Stimulated activated CD8-positive, alpha-beta memory T cell treated with anti-CD3 and anti-CD28 coated beads, Interleukin-15, amount 100 ng/mL, for 48 hours (primary cell): ENCODE measurements at places on chromosomes 3 and 15.

DNA sequence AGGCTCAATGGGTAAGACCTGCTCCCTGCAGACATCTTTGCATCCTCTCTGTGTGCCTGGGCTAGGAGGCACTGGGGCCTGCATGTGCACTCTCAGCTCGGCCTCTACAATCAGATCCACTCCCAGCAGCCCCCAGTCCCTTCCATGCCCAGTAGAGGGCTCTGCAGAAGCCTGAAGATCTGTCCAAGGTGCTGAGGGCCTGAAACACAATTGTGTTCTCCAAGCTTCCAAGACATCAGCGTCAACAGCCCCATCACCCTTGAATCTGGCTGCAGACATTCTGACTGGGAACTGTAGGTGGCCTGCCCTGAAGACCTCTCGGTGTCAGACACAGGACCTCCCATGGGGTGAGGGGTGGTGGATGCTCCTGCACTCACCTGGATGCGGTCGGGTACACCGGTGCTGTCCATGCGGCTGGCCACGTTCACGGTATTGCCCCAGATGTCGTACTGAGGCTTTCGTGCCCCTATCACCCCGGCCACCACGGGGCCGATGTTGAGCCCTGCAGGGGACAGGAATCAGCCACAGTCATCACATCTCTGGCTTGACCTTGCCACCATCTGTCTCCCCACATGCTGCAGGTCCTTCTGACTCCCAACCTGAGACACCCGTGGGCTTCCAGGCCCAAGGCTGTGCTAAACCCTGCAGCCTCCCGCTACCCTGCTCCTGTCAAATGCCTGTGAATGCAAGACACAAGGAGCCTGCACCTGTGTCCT is 84.7 kb downstream of the SEC22A start:
- DNase-seq, result peak; percentile 10

GRCh38 chr15:101526442-101526841 is 36.9 kb upstream of the PCSK6 start:
- no peak for DNase-seq

DNA sequence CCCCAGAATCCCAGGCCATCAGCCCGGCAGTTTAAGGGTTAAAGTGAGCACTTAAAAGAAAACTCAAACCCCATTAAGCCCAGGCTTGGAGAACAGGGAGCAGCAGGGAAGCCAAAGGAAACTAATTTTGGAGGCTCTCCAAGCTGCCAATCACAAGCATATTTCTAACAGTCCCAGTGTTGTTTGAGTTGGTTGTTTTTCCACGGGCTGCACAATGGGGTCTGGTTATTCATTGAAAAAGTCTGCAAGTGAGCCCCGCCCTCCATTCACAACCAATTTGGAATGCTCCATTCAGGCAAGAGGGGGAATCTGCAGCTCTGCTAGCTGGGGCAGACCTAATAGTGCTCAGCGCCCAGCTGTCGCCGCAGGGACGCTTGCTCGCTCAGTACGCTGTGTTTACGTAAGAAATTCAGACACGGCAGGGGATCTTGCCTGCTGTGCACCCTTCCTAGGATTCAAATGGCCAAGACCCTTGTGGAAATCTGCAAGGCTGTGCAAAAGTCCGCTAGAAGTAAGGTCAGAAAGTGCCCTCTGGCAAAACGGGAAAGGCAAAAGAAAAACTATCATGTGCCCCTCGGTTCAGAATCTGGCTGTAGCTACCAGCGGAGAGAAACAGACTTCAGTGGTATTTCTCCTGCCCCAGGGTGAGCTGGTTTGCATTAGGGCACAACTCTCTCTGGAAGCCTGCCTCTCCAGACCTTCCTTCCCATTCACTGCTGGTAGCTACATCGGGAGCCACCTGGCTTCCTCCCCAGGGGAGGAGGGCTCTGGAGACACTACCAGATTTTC is 11.0 kb downstream of the ETV5 start:
- no peak for DNase-seq

- no peak for DNase-seq
These were observed 13.1 kb downstream of the PROK2 start for GRCh38 chr3:71771884-71772283.

GRCh38 chr15:100097342-100098127 is 244.2 kb downstream of the ADAMTS17 start:
- DNase-seq, result no peak

- no peak for DNase-seq
These were observed 342.5 kb upstream of the TGFBR2 start for GRCh38 chr3:30263925-30264313.

- no peak for DNase-seq
These were observed 9.9 kb downstream of the ZBED2 start for GRCh38 chr3:111585217-111585616.

GRCh38 chr3:46399557-46399956 is 7.3 kb downstream of the CCR5AS start:
- no peak for DNase-seq

- no peak for DNase-seq
These were observed 87.4 kb downstream of the STAG1 start for GRCh38 chr3:136664771-136665170.

DNA sequence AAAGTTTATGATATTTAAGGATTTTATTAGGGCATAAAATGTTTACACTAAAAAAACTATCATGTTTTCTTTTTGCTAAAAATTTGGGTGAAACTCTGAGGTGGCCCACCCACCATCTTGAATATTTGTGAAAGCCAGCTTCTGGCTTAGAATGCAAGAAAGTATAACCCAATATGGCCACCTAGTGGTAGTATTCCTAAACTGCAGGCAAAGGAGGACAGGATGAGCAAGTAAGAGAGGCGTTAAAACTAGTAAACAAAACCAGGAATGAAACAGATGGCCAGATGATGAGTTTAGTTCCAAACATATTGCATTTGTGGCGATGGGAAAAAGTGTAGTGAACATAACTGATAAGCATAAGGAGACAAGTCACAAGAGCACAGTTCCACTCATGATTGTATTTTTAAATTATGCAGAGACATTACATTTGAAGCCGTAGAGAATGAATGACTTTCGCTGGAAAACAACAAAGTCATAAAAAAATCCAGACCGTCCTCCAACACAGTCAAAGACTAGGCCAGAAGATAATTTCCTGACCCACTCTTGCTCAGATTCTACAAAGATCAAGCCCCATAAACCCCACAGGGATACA is 103.3 kb upstream of the PRTG start:
- peak; percentile 24 for DNase-seq

- DNase-seq, result no peak
These were observed 62.8 kb upstream of the IMPG2 start for GRCh38 chr3:101383156-101383575.

DNA sequence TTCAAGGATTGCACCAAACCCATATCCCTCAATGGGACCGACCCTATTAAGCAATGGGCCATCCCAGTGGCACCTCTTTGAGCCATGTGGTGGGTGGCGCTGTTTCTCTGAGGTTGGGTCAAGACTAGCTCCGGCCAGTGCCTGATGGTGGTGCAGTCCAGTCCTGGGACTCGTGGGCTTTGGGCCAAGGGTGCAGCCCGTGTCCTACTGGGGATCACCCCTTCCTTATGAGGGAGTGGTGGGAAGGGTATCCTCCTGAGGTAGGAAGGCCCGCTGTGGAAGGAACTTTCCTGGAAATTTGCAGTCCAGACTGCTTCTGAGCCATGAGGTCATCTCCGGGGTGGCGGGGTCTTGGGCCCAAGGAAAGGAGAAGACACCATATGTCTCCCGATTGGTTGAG is 231.6 kb downstream of the SNRPN start:
- no peak for DNase-seq

- DNase-seq, result no peak
These were observed 57.2 kb upstream of the KY start for GRCh38 chr3:134707908-134708597.

DNA sequence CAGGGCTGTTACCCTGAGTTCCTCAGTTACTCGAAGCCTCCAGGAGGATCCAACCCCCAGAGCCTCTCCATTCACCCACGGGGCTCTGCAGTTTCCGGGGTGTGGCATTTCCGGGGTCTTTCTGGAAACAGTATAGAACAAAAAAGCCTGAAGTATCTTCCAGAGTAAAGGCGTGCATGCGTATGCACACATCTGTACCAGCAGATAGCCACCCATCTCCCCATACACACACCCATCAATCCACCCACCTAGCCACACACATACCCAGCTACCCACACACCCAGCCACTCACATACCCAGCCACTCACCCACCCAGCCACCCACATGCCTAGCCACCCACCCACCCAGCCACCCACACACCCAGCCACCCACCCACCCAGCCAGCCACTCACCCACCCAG is 2.9 kb upstream of the DNAJB8 start:
- no peak for DNase-seq

DNA sequence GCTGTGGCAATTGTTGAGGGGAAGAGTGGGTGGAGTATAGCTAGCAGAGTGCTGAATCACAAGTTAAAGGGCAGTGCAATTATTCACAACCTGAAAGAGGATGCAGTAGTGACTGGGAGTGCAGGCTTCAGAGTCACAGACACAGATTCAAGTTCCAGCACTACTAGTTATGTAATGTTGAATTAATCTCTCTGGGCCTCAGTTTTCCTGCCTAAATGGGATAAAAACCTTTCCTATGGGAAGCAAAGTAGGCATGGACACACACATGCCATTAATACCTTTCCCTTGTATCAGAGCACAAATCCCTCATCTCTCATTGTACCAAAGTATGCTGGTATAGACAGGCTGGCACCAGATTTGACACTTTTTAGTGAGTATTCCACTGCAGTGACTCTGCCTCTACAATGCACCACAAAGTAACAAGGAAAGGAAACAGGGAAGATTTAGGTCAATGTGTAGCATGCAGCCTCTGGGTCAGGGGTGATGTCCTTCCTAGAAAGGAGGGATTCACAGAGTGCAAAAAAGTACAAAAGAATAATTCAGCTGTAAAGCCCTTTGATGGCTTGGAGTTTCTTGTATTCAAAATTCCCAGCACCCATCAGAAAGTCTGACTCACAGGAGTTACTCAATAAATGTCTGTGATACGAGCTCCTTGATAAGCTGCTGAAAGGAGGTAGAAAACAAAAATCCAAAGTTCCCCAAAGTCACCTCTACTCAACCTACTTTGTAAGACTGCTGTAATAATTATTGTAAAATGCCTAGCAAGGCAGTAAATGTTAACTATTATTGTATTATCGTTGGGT is 507.5 kb upstream of the TGFBR2 start:
- no peak for DNase-seq

DNA sequence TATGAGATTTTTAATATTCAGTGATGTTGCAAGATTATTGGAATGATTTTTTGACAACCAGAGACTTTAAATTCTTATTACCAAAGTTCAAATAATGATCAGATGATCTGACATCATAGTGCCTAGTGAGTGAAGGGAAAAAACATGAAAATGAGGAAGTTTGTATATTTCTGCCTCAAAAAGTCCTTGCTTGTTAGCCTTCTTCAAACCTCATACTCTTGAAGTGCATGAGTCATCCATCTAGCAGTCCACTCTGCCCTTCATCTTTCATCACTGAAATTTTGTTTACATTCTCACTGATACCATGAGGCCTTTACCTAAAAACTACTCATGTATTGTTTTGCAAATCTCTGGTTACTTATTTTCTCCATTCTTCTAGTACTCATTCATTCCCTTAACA is 23.9 kb upstream of the OR5H6 start:
- no peak for DNase-seq

GRCh38 chr3:113079218-113079961 is 88.6 kb downstream of the GTPBP8 start:
- no peak for DNase-seq

DNA sequence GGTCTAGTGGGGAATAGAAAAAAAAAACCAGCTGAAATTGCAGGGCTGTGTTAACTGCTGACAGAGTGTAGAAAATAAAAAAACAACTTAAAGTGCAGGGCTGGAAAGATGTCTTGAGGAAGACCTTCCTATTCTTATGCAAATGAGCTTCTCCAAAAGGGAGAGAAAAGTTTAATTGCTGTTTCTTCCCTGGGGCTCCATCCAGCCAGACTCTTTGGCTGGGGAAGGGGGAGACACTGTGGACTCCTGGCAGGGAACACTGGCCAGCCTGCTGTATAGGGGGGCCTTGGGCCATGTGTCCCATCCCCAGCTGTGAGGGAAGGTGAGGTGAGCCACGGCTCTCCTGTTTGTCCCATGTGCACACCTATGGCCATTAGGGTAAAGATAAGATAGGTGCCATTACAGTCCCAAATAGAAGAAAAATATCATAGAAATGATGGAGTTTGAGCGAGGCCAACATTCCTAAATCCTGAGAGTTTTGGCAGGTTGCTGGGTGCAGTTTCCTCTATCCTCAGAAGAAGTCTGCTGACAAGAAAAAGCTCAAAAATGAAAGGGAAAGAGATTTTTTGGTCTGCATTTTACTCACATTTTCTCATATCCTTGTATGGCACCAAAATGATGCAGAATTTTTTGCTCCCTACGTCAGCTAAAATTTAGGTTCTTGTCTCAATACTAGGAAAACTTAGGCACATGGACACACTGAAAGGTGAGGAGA is 901.7 kb downstream of the PLOD2 start:
- DNase-seq, result no peak

GRCh38 chr15:92328207-92328606 is 65.5 kb upstream of the ST8SIA2 start:
- no peak for DNase-seq

GRCh38 chr15:51844747-51845426 is 15.4 kb downstream of the TMOD3 start:
- no peak for DNase-seq

DNA sequence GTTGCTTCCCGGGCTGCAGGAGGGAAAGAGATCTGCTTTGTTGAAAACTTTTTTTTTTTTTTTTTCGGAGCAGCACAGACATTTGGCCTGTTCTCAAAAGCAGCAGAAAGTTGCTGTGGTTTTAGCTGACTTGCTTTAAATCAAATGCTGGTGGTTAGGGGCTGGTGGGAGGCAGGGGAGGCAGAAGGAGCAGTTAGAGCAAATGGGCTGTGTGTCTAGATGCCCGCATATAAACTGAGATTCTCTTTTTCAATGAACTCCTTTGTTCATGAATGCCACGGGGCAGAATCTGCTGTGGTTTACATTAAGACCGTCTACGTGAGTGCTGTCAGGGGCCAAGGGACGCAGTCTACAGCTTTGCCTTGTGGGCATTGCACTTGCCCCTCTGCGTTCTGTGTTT is 95.9 kb downstream of the FLNB start:
- DNase-seq, result no peak

- DNase-seq, result no peak
These were observed 269.4 kb downstream of the GBE1 start for GRCh38 chr3:81492040-81492439.

- DNase-seq, result no peak
These were observed 433.3 kb downstream of the RAP2B start for GRCh38 chr3:153595186-153595815.

GRCh38 chr3:110099711-110100110 is 762.4 kb upstream of the DPPA4 start:
- DNase-seq, result no peak

GRCh38 chr3:165336786-165337185 is 140.6 kb upstream of the SLITRK3 start:
- no peak for DNase-seq

- DNase-seq, result no peak
These were observed 208.7 kb downstream of the MECOM start for GRCh38 chr3:169454823-169455222.

DNA sequence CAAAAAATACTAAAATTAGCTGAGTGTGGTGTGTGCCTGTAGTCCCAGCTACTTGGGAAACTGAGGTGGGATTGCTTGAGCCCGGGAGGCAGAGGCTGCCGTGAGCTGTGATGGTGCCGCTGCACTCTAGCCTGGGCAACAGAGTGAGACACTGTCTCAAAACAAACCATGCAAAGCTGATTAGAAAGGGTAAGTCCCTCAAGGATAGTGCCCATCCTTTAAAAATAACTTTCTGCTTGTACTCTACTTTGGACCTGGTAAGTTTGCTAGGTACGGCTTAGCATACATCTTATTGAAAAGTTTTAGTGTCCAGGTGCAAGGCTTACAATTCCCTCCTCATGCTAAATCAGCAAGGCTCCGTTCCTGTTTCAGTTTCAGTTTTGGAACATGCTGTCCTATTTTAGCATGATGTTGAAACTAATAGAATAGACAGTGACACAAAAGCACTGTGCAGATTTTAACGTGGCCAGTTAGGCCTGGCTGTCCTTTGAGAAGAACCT is 21.4 kb downstream of the FEM1B start:
- DNase-seq, result no peak
